ENCODE measurements at places on chromosomes 2 and 18.
A peak's percentile ranks its signal among the peaks of the same experiment; 100 is the strongest.

DNA sequence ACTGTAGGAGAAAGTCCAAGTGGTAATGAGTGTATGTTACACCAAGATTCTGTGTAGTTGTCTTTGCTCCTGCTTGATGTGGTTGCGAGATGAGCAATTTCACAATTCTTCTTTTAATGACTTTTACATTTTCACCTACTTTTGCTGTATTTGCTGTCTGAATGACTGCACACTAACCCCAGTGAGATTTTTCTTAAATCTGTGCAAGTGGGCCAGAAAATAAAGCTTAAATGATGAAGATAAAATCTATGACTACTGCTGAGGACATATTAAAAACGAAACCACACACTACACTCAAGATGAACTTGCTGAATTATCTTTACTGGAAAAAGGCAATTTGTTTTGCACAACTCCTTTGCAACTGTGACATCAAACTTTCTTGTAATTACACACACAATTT lies 4.1 kb downstream of the LDAH start:
- no peak for DNase-seq

- no peak for DNase-seq
Measured at GRCh38 chr18:22473366-22473765, 55.7 kb upstream of the CTAGE1 start.

DNA sequence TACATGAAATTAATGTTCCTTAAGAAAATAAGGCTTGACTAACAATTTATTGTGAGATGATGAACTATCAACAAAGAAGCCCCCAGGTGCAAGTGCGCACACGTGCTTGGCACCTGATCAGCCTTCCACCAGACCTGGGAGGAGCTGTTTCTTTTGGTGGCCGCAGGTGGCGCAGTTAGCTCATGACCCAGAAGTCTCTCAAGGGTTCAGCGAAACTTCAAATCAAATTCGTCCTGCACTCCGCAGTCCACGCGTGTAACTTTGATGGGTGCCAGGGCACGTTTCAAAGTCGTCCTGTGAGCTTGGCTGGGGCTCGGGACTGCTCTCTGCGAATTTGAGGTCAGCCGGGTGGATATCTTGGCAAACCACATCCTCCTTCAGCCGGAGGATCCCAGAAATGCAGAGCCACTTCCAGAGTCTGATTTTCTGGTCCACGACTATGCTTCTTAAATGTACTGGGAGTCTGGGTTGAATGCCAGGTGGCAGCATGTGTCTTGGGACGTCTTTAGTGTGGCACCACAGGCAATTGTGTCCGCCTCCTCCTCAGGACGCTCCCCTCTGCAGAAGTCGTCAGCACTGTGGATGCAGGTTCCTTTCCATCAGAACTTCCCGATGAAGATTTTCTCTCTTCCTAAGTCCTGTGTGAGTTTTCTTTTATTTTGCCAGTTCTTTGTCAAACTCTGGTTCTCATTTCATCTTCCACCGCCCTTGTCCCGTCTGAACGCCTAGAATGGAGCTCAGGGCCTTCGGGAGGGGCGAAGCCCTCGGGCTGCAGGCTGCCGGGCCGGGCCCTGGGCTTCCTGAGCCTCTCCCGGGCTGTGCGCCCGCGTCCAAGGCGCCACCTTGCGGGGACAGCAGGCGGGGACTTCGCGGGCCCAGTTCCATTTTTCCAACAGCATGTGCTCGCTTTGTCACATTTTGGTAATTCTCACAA lies 61.3 kb upstream of the RAPGEF4 start:
- peak; percentile 20 for DNase-seq

GRCh38 chr2:16085073-16085472 lies 144.7 kb downstream of the MYCN start:
- DNase-seq: no peak

DNA sequence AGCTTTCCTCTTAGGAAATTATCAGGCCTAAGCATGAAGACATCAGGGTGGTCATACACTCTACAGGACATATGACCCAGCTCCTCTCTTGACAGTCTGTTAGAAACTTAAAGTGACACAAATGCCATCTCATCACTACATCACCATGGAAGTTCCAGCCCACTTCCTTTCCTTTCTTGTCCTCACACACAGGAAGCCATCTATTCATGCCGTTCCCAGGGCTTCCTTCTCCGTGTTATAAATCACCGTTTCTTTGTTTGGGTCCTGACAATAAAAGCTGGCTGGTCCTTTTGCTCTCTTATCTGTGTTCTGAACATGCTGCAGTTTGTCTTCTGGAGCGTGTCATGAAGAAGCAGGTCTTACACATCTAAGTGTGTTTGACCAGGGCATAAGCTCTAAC lies 692.1 kb upstream of the CELF4 start:
- no peak for DNase-seq

DNA sequence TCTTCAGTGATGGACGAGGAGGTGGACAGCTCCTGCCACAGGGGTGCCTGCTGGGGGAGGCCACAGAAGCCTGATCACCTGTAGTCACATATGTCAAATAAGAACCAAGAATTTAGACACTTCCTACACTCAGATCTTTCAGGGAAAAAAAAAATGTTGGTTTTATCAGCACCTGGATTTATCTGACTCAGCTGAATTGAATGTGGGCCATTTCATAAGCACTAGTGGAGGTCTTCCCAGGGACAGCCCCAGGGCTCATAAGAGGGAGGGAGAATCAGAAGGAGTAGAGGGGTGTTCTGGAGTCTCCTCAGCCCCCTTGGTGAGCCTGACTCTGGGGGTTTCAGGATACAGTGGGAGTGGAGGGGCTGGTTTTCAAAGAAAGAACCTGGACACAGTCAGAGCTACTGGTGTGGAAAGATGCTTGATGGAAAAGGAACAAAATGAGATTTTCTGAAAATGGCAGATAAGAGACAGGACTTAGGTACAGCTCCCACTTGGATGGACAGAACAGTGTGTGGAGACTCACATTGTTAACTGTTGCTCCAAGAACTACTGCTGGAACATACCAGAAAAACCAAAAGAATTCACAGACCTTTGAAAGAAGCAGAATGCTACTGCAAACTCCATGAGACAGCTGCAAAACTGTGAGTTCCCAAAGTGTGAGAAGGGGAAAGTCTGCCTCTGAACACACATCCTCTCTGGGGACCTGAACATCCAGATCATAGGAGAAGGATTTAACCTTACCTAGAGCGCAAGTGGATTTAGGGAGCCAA lies 45.4 kb downstream of the LCT start:
- DNase-seq: no peak

GRCh38 chr2:240358821-240359397 lies 76.6 kb upstream of the GPC1 start:
- DNase-seq: no peak

DNA sequence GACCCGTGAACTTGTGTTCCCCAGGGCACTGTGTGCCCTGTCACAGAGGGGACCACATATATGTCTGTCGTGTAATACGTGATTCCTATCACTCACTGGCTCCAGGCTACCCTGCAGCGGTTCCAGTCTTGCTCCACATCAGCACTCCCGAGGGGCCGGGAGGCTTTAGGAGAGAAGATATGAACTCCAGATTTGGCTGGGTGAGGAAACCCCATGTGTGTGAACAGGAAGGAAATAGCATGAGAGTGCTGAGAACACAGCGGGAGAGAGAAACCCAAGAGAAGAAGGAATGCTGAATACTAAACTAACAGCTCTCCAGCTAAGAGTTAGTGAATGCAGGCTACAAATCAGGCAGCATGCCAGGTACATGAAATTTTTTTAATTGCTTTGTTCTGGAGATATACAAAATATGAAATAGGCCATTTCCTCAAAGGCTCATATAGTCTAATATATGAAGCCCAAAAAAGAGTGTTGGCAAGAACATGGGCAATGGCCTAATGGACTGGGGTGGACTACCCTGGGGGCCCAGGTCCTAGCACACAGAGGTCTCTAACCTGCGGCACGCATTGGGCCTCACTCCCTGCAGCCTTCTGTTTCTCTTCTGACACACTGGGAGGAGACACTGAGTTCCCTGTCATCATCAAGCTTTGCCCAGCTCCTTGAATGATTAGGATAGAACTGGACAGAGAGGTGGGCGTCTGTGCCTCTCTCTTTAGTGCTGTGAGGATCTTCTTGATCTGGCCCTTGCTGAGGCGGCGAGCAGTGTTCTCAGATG lies 372.8 kb upstream of the RAB6C start:
- no peak for DNase-seq

DNA sequence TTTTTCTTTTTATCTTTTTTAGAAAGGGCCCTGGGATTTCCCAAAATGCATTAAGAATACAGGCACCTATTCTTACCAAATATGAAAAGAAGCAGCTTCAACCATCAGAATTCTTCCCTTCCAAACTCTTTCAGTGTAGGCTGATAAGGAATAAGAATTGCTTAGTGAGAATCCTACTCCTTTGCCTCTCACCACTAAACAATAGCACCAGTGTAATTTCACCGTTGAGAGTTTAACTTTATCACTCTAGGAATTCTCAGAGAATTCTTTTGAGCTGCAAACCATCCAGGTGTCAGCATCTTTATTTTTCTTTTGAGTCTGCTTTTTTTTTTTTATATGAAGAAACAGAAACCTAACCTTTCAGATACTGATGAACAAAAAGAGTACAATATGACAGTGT lies 194.9 kb downstream of the RIT2 start:
- no peak for DNase-seq

DNA sequence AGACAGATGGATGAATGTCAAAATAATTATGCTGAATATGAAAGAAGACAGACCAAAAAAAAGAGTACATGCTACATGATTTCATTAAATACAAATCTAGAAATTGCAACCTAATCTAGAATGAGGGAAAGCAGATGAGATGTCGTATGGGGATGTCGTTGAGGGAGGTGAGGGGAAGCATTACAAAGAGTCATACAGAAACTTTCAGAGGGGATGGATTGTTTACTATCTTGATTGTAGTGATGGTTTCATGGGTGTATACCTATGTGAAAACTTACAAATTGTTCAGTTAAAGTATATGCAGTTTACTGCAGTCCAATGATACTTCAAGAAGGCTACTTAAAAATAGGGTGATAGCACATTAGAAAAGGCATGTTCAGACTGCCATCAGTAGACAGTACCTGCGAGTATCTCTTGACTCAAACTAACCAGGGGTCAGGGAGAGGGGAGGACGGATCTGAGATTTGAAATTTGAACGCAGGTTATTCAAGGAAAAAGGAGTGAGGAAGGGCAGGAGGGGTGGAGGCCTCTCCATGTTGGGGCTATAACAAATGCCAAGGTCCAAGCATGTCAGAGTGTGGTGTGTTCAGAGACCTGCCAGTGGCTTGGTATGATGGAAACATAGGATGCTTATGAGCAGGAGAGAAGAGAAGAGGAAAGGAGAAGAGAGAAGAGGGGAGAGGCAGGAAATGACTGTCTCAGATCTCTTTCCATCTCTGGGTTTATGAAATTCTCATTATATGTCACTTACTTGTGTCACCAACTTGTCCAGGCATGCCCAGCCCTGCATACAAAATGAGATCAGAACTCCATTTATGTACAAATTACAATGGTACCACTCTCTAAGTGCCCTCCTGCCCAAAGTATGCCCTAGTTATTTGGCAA lies 257.3 kb upstream of the CXCR4 start:
- no peak for DNase-seq

- DNase-seq: no peak
Measured at GRCh38 chr2:118830118-118830517, 17.3 kb downstream of the EN1 start.

- DNase-seq: no peak
Measured at GRCh38 chr18:35345460-35345921, 1.3 kb upstream of the ZNF24 start.

DNA sequence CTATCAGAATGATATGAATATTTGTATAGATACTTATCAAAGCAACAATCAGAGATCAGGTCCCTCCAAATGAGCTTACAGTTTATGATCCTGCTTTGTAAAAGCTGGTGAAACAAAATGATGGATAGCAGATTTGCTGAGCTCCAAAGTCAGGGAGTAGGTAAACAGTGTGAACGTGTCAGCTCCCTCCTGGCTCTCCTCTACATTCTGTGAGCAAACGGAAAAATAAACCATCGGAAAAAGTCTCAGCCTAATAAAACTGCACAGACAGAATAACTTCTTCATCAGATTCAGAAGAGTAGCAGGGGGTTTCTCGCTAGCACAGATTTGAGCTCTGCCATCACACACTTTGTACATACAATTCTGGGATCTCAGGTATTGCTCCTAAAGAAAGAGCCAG lies 51.3 kb downstream of the BCL11A start:
- no peak for DNase-seq

DNA sequence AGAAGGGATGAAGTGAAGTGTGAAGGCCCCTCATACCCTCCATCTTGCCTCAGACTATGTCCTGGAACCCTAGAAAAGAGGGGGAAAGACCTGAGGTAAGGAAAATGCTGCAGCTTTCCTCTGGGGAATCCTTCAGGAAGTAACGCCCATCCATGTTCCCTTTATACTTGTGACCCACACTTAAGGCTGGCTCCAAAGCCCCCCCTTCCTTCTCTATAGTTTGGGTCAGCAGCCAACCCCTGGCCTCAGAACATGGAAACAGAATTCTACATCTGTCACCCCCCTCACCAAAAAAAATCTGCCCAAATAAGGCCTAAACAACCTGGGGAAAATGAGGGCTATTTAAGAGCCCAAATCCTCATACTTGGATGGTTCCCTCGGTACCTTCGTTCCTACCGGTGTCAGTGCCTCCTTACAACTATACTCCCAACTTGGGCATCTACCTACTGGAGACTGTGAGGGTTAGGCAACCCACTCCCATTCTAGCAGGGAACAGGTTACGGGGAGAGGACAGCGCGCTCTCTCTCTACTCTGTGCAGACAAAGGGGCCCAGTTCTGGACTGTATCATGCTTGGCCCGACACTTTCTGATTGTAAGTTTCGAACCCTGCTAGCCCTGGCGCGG lies 689 bp downstream of the OST4 start:
- DNase-seq: no peak

DNA sequence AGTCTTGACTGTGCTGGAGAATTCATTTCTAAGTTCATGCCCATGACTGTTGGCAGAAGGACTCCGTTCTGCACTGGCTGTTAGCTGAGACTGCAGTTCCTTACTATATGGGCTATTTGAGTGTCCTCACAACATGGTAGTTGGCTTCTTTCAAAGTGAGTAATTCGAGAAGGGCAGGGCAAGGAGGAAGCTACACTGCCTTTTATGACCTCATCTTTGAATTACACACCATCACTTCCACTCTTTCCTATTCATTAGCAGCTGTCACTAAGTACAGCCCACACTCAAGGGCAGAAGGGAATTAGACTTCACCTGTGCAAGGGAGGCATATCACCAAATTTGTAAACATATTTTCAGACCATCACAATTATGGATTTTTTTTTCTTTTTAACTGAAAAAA lies 55.9 kb upstream of the EPAS1 start:
- no peak for DNase-seq

DNA sequence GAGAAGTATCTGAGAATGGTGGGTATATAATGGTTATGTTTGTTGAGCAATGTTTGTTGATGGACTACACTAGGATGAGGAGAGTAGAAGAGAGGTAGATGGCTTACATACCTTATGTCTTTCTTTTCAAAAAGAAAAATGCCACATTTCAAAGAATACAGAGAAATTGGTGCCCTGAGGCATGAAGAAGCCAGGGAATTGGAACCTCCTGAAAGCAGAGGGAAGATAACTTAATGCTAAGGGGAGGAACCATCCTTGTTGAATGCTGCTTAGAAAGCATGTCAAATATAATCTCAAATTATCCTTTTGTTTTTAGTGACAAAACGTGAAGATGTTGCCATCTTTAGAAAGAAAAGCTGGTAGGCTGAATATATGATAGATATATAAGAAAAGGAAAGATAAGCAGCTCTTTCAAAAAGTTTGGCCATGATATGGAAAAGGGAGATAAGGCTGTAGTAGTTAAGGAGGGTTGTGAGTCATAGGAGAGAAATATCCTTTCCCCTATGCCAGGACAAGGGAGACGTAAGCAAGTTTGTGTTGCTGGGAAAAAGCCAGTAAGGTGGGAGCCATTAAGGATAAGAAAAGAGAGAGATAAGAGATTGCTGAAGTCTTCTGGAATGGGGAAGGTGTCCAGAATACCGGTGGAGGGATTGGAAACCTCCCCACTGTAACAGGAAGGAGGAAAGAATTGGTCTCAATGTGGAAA lies 66.3 kb downstream of the SCN2A start:
- no peak for DNase-seq
